ENCODE measurements at places on chromosomes 7 and 10. TPM values are rescaled to one million over a fixed set of nuclear protein-coding genes. Genes with fewer than 3 reads are reported as not detected.

The FKBP6 gene
- total RNA-seq = not detected

The KIN gene
- 16.7 TPM for total RNA-seq

The ANKRD30A gene
- not detected for total RNA-seq

The VWA2 gene
- total RNA-seq = not detected

The HABP2 gene
- total RNA-seq = not detected

The CALML3 gene
- total RNA-seq = not detected

The TBC1D12 gene
- 2.3 TPM for total RNA-seq

DNA sequence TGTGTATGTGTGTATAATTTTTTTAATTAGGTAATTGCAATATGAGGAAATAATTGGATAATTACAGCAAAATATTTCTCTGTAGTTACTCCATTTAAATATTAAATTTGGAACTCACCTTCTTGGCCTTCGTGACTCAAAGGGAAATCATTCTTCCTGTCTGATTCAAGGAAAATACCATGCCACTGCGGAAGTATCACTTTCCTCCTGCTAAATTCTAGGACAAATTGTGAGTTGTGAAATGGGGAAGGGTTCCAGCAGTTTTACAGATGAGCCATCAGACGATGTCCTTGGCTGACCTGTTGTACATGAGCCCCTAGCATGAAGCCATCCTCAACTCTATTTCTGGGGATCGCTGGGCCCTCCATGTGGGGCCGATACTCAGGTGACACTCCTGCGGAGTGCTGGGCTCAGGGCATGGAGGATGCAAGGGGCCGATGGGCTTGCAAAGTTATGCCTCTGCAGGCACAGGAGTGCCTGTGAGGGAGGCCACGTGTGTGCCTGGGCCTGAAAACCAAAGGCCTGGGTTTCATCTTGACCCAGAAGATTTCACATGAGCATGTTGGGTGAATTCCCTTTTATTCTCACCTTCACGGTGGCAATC, 179.6 kb upstream of the TCERG1L start:
- DNase-seq = no peak

GRCh38 chr7:17166824-17167379, 131.6 kb upstream of the AHR start:
- DNase-seq = peak; percentile 32

GRCh38 chr10:61125560-61126170, 181.7 kb upstream of the RHOBTB1 start:
- DNase-seq = no peak

GRCh38 chr7:50653126-50653864, 88.1 kb upstream of the DDC start:
- no peak for DNase-seq

DNA sequence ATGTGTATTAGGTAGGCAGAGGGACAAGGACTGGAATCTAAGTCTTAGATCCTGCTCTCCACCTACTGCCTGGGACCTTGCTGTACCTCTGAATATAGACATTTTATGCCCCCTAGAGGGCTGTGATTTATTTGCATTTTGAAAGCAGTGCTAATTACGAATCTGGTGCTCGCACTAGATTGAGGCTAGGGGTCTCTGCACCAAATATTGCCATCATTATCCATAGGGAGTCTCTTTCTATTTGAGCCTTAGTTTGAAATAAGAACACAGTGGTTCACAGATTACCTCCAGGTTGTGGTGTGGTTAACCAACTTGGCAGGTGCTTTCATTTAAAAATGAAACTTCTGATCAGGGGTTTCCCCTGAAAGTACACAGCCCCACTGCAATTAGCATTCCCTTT, 41.8 kb downstream of the CNNM1 start:
- no peak for DNase-seq

DNA sequence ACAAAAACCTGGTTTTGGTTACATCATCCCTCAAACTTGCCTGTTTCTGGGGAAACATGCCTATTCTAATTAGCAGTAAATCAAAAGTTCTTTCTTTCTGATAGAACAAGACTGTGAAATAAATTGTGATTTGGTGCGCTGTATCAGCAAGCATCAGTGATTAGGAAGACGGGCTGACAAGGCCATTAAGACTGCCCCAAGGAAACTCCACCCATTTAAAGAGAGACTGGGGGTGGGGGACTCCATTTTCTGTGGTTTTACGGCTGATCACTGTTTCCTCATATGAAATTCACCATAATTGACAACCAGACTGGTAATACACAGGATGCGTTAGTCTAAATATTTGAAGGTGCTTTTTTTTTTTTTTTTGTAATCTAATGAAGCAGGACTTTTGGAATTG, 68.7 kb downstream of the MBL2 start:
- DNase-seq = no peak

DNA sequence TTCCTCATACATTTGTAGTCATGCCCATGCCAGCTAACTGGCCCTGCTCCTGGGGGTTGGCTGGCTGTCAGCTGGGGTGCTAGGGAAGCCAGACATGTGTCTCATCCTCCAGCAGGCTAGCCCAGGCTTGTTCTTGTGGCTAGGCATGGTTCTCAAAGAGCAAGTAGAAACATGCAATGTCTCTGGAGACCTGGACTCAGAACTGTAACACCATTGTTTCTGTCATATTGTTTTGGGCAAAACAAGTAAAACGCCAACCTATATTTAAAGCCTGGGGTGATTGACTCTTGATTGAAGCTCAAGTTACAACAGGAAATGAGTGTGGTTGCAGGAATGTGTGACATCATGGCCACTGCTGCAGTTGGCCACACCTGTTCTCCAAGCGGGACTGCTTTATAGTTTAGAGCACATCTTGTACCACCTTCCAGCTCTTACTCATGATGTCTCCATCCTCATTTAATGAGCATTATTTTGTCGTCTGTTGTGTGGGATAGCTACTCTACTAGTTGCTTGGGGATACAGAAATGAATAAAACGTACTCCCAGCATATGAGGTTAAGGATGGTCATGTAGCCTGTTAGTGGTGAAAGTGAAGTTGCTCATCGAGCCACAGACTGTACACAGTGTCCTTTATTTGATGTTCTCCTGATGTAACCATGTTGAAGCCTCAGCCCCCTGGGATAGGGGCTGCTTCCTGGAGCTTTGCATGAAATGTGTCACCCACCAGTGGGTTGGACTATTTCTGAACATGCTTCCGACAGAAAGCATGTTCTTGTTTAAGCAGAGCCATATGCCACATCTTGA, 168.4 kb downstream of the SORCS3 start:
- no peak for DNase-seq

Measured in activated T-cell treated with anti-CD3 and anti-CD28 coated beads, Interleukin-2, amount 50 U/mL, for 72 hours (primary cell).